ENCODE measurements at places on chromosomes 12 and 14.

- no peaks in the 10 kb centered on the region for H3K4me1 ChIP-seq
- no peak for DNase-seq
- H3K27ac ChIP-seq, result no peak overlapping the region
- H3K27me3 ChIP-seq, result no peaks in the 10 kb centered on the region
- H3K36me3 ChIP-seq, result no peaks in the 10 kb centered on the region
Observed at GRCh38 chr12:18559242-18559641, 178.6 kb downstream of the PLCZ1 start.

GRCh38 chr12:47082283-47082682, 2.5 kb upstream of the AMIGO2 start:
- peaks cover 6% of the 10 kb centered on the region for H3K4me1 ChIP-seq
- H3K4me3 ChIP-seq, result no peak overlapping the region
- no peaks in the 10 kb centered on the region for H3K36me3 ChIP-seq
- H3K27ac ChIP-seq, result no peak overlapping the region
- DNase-seq, result no peak
- no peaks in the 10 kb centered on the region for H3K27me3 ChIP-seq

DNA sequence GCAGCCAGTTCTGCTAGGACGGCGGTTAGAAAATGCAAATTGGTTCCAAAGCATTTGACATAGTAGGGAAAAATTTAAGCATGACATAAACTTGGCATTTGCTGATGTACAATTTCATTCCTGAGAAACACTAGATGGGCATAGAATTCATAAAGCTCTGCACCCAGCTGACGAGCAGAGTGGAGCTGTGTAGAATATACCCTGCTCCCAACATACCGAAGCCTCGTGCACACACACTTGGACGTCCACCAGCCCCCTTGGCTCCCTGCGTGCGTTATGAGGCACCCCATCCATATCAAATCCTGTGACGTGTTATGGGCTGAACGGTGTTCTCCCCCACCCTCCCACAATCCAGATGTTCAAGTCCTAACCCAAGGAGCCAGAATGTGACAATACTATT, 65.4 kb downstream of the CLMN start:
- no peaks in the 10 kb centered on the region for H3K4me1 ChIP-seq
- H3K27ac ChIP-seq, result no peak overlapping the region
- no peaks in the 10 kb centered on the region for H3K27me3 ChIP-seq
- DNase-seq, result no peak
- no peak overlapping the region for H3K4me3 ChIP-seq

- H3K27ac ChIP-seq, result no peak overlapping the region
- H3K36me3 ChIP-seq, result no peaks in the 10 kb centered on the region
- H3K27me3 ChIP-seq, result no peaks in the 10 kb centered on the region
- DNase-seq, result no peak
Observed at GRCh38 chr14:68404652-68405183, 388.1 kb downstream of the ZFP36L1 start.

GRCh38 chr12:106098691-106099200, 40.0 kb downstream of the NUAK1 start:
- DNase-seq, result no peak
- no peaks in the 10 kb centered on the region for H3K27me3 ChIP-seq
- peaks cover 5% of the 10 kb centered on the region for H3K4me1 ChIP-seq
- H3K27ac ChIP-seq, result no peak overlapping the region

DNA sequence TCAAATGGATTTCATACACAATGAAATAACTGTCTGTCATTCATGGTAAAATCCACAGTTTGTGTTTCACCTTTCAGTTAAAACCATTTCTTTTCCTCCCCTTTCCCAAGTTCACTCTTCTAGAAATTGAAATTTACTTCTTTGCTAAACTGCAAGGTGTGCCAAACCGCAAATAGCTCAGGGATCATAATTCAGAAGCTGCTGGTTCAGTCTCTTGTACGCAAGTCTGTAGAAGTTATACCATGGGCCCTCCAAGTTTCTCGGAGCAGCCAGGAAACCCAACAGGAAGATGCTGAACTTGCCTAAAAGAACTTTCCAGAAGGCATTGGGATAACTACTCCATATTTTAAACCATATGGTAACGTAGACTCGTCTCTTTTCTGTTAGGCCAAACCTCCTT, 268.9 kb downstream of the FLRT2 start:
- H3K36me3 ChIP-seq, result no peaks in the 10 kb centered on the region
- no peak for DNase-seq
- no peak overlapping the region for H3K27ac ChIP-seq
- no peaks in the 10 kb centered on the region for H3K4me1 ChIP-seq
- H3K27me3 ChIP-seq, result no peaks in the 10 kb centered on the region

GRCh38 chr14:43413084-43413483, 1094.0 kb downstream of the FSCB start:
- no peak overlapping the region for H3K4me3 ChIP-seq
- H3K27ac ChIP-seq, result no peak overlapping the region
- no peaks in the 10 kb centered on the region for H3K4me1 ChIP-seq
- no peaks in the 10 kb centered on the region for H3K36me3 ChIP-seq
- DNase-seq, result no peak

DNA sequence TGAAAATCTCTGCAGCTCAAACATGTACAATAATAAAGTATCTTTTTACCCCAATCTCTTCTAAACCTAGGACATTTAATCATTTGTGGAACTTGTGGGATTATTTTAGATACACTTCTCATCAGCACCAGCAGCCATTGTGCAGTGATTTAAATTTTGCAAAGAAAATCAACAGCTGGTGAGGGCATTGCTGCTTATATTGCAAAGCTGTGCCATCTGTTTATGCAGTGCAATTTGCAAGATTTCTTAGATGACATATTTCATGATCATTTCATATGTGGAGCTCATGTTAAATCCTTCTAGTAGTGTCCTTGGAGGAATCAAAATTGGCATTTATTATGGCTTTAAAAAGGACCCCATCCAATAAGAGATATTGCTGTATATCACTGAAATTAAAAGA, 320.7 kb downstream of the BTG1 start:
- H3K4me3 ChIP-seq, result no peak overlapping the region
- H3K27ac ChIP-seq, result no peak overlapping the region
- no peaks in the 10 kb centered on the region for H3K27me3 ChIP-seq
- no peaks in the 10 kb centered on the region for H3K4me1 ChIP-seq
- no peak for DNase-seq
- no peaks in the 10 kb centered on the region for H3K36me3 ChIP-seq

DNA sequence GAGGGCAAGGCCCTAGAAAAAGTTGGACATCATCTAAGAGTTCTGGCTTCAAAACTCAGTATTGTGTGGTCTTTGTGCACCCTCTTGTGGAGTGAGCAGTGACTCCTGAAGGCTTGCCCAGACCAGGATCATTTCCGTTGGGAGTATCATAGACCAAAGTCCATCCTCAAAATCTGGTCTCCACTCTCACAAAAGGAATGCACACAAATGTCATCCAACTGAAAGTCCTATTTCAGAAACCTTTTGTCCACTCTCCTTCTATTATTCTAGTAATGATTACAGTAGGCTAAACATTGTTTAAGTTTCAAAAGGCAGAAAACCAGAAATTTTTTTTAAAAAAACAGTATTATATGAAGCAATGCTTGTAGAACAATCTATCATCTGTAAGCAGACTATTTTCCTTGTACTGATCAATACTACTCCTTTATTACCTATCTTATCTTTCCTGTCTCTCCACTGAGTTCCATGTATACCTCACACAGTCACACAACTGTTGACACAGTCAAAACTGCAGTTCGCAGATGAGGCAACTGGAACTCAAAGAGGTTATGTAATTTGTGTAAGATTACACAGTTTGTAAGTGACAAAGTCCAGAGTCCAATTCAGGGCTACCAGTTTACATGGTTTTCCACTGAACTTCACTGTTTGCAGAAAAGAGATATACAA, 41.4 kb downstream of the COX16 start:
- no peaks in the 10 kb centered on the region for H3K27me3 ChIP-seq
- no peak overlapping the region for H3K4me3 ChIP-seq
- no peaks in the 10 kb centered on the region for H3K36me3 ChIP-seq
- DNase-seq, result no peak
- H3K27ac ChIP-seq, result no peak overlapping the region
- no peaks in the 10 kb centered on the region for H3K4me1 ChIP-seq

DNA sequence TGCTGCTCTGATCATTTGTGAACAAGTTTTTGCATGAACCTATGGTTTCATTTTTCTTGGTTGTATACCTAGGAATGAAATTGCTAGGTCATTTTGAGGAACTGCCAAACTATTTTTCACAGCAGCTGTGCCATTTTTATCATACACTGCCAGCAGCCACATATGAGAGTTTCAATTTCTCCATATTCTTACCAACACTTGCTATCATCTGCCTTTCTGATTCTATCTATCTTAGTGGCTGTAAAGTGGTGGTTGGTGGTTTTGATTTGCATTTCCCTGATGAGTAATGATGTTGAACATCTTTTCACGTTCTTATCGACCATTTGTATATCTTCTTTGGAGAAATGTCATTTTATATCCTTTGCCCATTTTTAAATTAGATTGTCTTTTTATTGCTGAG, 146.1 kb downstream of the C12orf75 start:
- H3K4me1 ChIP-seq, result no peaks in the 10 kb centered on the region
- no peaks in the 10 kb centered on the region for H3K36me3 ChIP-seq
- DNase-seq, result no peak

- H3K27me3 ChIP-seq, result no peaks in the 10 kb centered on the region
- no peak overlapping the region for H3K4me3 ChIP-seq
- H3K36me3 ChIP-seq, result no peaks in the 10 kb centered on the region
- no peaks in the 10 kb centered on the region for H3K4me1 ChIP-seq
- no peak overlapping the region for H3K27ac ChIP-seq
Observed at GRCh38 chr12:2248901-2249381, 196.2 kb downstream of the CACNA1C start.

DNA sequence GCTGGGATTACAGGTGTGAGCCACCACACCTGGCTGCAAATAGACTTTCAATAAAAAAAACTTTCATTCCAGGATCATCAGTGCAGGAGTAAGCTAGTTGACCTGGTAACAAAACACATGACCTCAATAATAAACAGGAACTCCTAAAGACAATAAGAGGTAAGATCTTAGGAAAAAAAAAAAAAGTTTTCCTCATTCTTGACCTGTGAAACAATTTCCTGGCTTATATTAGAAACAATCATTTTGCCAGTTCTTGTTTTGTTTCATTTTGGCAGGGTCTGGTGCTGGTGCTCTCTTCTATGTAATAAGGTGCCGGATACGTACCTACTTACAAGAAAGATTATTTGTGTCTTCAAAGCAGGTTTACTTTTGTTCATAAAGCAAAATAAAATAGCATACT, 90.6 kb upstream of the AMN1 start:
- no peaks in the 10 kb centered on the region for H3K36me3 ChIP-seq
- DNase-seq, result no peak
- no peak overlapping the region for H3K27ac ChIP-seq
- H3K27me3 ChIP-seq, result no peaks in the 10 kb centered on the region

- no peaks in the 10 kb centered on the region for H3K27me3 ChIP-seq
- no peak for DNase-seq
- no peaks in the 10 kb centered on the region for H3K4me1 ChIP-seq
- H3K27ac ChIP-seq, result no peak overlapping the region
- H3K4me3 ChIP-seq, result no peak overlapping the region
Observed at GRCh38 chr12:118436986-118437385, 60.6 kb downstream of the SUDS3 start.

DNA sequence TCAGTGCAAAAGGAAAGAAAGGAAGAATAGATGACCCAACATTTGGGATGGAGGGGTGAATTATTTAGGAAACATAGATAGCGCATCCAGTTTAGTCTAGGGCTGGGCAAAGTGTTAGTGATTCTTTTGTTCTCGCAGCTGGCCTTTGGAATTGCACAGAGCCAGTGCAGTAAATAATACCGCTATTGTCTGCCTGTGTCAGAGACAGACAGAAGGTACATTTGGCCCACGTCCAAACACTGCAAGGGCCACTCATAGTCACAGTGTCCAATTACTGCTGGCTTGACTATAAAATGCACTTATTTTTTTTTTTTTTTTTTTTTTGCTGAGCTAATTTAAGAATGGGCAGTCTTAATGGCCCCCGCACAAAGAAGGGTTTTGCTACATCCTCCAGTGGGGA, 638.6 kb downstream of the BCL11B start:
- H3K27me3 ChIP-seq, result no peaks in the 10 kb centered on the region
- H3K27ac ChIP-seq, result no peak overlapping the region
- H3K4me1 ChIP-seq, result no peaks in the 10 kb centered on the region
- no peak for DNase-seq

- H3K27me3 ChIP-seq, result no peaks in the 10 kb centered on the region
- no peaks in the 10 kb centered on the region for H3K36me3 ChIP-seq
- no peak for DNase-seq
- no peak overlapping the region for H3K4me3 ChIP-seq
- no peak overlapping the region for H3K27ac ChIP-seq
Observed at GRCh38 chr14:103633391-103633790, 4.4 kb downstream of the KLC1 start.

GRCh38 chr12:119024356-119024755, 43.0 kb downstream of the SRRM4 start:
- H3K4me3 ChIP-seq, result no peak overlapping the region
- no peak for DNase-seq
- H3K27me3 ChIP-seq, result no peaks in the 10 kb centered on the region
- no peaks in the 10 kb centered on the region for H3K4me1 ChIP-seq
- no peak overlapping the region for H3K27ac ChIP-seq

DNA sequence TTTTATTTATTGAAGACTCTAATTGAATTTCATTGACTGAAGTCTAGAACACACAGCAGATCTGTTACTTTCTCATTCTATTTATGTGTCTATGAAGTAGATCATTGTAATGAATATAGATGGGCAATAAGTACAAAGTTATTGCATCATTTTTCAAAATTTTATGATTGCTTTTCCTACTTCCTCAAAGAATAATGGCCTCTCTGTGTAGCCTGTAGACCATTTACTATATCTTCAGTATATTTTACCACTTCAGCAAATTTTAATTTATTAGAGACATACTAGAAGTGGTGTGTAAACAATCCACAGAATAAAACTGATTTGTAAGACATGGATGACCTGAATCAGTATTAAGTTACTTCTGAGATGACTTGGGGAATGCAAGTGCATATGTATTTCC, 291.7 kb upstream of the FAR2 start:
- no peak for DNase-seq
- H3K27me3 ChIP-seq, result no peaks in the 10 kb centered on the region

DNA sequence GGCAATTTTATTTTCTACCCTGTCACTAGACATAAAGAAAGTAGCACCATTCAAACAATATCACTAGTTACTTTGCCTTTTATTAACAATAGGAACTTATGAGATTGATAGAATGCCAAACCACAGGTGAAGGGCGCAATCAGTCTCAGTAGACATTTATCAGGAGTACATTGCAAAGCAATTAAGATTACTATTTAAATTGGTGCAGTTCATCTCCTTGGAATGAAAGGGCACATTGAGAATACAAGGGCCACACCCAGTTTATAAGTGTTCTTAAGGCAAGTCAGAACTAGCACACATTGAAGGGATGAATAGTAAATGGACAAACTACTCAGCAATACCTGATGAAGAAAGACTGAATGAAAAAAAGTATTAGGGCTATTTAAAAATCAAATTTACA, 601.4 kb downstream of the C12orf50 start:
- H3K4me3 ChIP-seq, result no peak overlapping the region
- no peak for DNase-seq
- H3K27me3 ChIP-seq, result no peaks in the 10 kb centered on the region
- H3K36me3 ChIP-seq, result no peaks in the 10 kb centered on the region
- H3K4me1 ChIP-seq, result no peaks in the 10 kb centered on the region
- no peak overlapping the region for H3K27ac ChIP-seq
